Daoy (cell line): ENCODE measurements at places on chromosomes 4 and X.

DNA sequence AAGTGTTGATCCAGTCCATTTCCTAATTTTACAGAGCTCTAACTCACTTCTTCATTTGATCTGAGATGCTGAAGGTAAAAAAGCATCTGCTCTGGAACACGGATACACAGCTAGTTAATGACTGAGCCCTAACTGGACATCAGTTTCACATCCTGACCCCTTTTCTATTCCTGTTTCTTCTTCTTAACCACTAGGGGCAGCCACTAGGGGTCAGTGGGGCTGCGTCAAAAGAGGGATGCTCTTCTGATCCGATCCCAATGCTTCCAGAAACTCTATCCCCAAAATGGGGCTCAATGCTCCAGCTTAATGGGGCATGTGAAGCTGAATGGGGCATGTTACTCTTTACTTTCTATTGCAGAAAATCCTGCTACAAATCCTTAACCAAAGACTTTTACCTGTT, 33.4 kb upstream of the PHKA2 start:
- peak; percentile 22 for DNase-seq

- no peak for DNase-seq
These were observed 133.2 kb downstream of the TMEM164 start for GRCh38 chrX:110136136-110136535.

DNA sequence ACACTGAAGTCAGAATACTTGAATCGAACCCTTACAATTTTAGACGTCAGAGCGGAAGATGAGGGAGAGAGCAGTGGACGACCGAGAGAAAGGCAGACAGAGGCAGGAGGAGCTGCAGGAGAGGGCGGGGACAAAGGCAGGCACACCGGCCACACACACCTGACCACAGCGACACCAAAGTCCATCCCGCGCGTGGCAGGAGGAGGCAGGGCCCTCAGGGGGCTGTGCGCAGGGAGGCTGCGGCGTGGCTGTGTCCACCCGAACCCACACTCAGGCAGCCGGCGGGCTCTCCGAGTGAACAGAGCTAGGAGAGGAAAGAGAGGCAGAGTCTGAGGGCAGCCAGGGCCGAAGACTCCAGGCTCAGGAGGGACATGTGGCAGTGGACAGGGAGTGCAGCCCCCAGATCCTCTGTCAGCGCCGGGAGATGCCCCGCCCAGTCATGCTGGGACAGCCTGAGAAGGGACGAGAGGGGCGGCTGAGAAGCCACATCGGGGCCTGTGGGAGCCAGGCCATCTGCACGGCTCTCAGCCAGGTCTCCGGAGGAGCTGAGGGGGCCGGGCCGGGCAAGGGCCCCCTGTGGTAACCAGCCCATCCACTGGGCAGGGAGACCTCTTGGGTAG, 20.1 kb downstream of the GAK start:
- no peak for DNase-seq

- DNase-seq = peak; percentile 45
These were observed 143.6 kb downstream of the SLIT2 start for GRCh38 chr4:20395160-20395773.

GRCh38 chr4:10569491-10569890, 112.3 kb upstream of the ZNF518B start:
- DNase-seq = no peak

DNA sequence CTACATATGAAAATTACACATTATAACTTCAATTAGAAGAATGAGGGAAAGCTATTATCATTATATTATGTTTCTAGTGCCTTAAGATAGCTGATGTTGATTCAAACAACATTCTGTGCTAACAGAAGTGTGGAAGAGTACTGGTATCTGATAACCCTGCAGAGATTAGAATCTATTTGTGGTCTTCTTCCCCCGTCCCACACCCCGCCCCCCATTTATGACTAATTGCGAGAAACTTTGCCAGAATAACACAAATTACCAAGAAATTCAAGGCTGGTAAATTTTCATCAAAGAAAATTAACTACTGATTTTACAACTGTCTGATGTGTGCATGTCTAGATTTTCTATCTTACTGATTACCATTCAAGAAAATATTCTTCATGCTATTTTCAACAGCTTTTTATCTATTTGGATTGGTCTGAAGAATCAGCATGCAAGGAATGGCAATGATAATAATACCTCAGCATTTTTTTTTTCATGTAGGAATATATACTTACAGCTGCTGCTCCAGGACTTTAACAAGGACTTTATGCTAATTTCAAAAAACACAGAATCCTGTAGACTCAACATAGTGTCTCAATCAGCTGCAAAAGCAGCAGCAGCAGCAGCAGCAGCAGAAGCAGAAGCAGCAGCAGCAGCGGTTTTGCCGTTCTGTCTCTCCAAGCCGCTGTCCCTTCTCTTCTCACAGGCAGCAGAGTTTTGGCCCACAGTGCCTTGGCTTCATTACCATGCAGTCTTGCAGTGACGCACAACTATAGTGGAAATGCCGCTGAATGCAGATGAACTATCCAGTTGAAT, 126.7 kb downstream of the FRYL start:
- DNase-seq = no peak

DNA sequence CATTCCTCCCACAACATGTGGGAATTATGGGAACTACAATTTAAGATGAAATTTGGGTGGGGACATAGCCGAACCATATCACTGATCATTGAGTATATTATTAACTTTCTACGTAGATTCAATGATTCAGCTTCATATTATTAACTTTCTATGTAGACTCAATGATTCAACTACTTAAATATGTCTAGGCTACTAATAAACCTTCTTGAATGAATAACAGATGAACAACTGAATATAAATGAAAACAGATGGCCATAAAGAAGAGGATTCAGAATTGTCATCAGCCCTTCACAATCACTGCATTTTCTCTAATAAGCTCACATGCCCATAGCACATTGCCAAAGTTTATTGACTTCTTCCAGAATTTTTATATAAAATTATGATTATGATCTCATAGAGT, 57.0 kb downstream of the CEP44 start:
- DNase-seq = no peak

DNA sequence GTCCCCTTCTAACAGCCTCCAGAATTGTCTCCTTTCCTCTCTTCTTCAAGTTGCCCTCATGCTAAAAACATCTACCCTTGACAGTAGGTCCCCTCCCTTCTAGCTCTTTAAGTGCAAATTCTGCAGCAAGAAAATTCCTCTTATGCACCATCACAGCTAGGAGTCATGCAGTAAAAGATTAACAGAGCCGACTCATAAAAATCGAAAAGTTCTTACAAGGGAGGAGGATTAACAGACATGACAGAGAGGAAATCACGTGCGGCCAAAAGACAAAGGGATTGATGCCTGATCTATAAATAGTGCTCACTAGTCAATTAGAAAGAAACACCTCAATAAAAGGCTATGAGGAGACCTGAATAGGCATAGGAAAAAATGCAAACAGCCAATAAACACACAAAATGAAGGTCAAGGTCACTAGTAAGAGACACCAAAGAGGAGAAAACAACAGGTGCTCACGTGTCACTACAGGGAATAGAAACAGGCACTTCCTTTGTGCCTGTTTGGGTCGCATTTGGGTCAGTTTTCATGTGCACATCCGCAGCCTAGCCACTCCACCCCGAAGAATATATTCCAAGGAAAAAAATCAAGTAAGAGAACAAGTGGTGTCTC, 3.4 kb downstream of the RNF212 start:
- DNase-seq = no peak

GRCh38 chrX:33339219-33339618, 127.9 kb upstream of the DMD start:
- DNase-seq = peak; percentile 6

- DNase-seq = no peak
These were observed 127.0 kb downstream of the IL15 start for GRCh38 chr4:141763374-141763773.

- DNase-seq = no peak
These were observed 70.5 kb upstream of the TSPAN5 start for GRCh38 chr4:98728871-98729270.

GRCh38 chr4:140094438-140095420, 59.3 kb downstream of the MAML3 start:
- DNase-seq = peak; percentile 36

- no peak for DNase-seq
These were observed 171.4 kb downstream of the ASB9 start for GRCh38 chrX:15098505-15098904.

- no peak for DNase-seq
These were observed 172.1 kb downstream of the AFF2 start for GRCh38 chrX:148672517-148672916.

- no peak for DNase-seq
These were observed 104.0 kb upstream of the BMP2K start for GRCh38 chr4:78671903-78672815.

DNA sequence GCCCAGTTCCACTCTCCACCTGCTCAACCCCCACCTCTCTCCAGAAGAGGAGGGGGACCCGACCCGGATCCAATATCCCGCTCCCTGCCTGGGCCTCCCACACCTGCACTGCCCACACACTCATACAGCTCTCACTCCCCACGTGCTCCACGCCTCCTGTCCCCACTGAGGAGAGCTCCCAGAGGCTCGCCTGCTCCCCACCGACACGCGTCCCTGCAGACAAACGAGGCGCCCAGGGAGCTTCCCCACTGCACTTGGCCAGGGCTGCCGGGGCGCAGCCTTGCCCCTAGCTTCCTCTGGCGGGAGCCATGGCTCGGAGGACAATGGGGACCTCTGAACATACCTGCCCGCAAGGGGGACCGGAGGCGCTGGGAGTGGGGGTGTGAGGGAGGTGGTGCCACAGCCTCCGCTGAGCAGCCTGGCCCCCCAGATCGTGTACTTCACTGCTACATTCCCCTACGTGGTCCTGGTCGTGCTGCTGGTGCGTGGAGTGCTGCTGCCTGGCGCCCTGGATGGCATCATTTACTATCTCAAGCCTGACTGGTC, 5.0 kb downstream of the SLC6A8 start:
- DNase-seq = no peak

GRCh38 chr4:931194-931959, 739 bp downstream of the GAK start:
- DNase-seq = peak; percentile 11

DNA sequence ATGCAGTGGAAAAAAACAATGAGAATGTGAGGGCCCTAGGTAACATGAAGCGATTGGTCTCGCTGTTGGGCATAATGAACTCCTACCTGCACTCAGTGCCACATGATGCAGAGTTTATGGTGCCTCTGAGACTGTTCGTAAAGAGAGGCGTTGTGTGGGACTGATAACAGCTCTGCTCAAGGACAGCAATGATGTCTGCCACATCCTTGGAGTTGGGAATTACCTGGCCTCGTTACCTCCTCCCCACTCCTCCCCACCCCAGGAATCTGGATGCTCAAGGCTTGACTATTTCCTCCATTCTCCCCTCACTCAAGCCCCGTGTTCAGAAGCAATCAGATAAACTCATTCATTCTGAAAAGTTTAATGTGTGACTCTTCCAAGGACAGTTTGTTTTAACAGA, 148.0 kb upstream of the JADE1 start:
- DNase-seq = no peak

GRCh38 chr4:40322811-40323210, 12.3 kb upstream of the CHRNA9 start:
- DNase-seq = no peak

DNA sequence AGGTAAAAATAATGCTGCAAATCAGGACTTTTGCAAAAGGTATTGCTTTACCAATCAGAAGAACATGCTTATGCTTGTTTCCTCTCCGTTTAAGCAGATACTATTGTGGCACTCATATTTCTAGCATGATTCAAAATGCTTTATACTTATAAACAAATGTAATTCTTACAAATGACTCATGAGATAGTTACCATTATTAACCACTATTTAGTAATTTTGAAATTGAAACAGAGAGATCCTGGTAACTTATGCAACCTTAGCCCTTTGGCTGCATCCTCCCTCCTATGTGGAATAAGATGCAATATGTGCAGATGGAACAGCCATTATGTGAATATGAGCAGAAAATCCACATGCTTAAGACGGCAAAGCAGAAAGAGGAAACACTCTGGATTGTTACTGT, 164.7 kb downstream of the PCDH18 start:
- no peak for DNase-seq

GRCh38 chr4:183163135-183163534, 64.1 kb downstream of the WWC2 start:
- DNase-seq = no peak

- DNase-seq = no peak
These were observed 100.0 kb downstream of the ATP11C start for GRCh38 chrX:139832718-139833309.

DNA sequence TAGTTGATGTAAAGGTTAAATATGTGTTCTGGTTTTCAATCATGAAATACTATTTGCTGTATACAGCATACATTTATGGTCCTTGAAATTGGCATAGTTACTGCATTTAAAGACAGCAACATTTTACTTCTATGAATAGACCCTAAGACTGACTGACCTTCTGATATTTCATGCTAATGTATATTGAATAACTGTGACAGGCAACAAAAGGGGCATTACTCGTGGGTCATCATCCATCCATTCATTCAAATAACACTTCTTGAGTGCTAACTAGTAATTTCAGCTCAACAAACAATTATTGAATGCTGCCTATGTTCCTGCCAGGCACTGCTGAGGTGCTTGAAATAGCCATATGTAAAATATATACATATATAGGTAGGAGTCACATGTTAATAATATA, 92.8 kb upstream of the ADAMTS3 start:
- DNase-seq = no peak

GRCh38 chrX:150199181-150199580, 163.9 kb upstream of the MAMLD1 start:
- no peak for DNase-seq

DNA sequence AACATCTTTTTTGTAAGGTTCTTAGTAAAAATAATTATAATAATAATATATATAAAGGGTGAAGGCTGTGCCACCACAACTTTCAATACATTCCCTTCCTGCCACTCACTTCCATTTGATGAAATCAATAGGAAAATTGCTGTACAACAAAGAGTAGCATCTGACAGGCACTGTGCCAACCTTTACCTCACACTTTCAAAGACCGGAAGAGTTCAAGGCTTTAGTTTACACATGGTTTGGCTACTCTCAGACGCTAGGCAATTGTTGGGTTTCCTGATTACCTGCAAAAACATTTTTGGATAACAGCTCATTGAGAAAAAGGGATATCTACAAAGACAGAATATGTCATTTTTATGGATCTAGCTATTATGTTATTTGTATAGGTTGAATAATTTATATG, 5.5 kb upstream of the ING2 start:
- peak; percentile 15 for DNase-seq

DNA sequence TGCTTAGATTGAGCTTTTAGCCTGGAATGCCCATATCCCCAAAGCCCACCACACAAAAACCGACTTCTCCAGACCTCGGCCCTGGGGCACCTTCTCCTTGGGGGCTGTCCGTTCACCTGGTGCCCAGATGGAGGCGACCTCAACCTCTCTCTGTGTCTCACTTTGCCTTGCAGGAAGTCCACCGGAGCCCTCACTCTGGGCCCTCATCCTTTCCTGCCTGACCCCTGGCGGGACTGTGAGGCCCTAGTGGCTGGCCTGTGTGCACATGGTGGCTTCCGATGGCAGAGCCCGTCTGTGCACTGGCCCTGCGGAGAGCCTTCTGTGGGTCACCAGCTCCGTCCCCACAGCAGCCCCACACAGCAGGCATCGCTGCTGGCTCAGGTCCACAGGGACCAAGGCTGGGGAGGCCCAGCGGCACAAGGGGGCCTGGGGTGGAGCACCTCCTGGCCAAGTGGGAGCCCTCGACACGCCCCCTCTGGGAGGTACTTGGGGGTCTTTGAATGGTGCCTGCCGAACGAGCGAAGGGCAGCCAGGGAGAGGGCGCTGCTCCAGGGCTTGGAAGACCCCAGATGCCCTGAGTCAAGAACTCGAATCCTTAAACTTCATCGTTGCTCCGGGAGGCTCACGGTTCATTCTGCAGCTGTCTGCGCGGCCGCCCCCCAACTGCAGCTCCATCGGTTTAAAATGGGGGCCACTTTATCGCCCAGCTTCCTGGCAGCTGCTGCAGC, 97.2 kb upstream of the ADRA2C start:
- no peak for DNase-seq
